ENCODE measurements at places on chromosomes 2 and 18.

DNA sequence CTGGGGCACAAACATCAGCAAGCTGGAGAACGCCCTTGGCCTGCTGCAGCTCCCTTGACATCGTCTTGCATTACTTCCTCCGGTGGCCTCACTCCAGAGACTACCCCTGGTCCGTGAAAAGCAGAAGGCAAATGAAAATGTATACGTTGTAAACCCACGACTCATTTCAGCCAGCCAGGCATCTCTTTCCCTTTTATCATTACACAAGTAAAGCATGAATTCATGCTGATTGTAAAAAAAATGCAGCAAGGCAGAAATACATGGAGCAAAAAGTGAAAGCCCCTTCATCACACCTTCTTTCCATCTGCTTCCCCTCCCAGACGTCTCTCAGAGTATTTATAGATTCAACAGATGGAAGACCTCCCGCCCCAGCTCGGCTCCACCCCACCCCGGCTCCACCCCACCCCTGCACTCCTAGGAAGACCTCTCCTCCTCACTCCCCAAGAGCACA, 41.6 kb upstream of the RALBP1 start:
- DNase-seq: no peak
- peaks cover 9% of the 10 kb centered on the region for H3K4me1 ChIP-seq
- no peaks in the 10 kb centered on the region for H3K36me3 ChIP-seq
- no peak overlapping the region for H3K4me3 ChIP-seq

DNA sequence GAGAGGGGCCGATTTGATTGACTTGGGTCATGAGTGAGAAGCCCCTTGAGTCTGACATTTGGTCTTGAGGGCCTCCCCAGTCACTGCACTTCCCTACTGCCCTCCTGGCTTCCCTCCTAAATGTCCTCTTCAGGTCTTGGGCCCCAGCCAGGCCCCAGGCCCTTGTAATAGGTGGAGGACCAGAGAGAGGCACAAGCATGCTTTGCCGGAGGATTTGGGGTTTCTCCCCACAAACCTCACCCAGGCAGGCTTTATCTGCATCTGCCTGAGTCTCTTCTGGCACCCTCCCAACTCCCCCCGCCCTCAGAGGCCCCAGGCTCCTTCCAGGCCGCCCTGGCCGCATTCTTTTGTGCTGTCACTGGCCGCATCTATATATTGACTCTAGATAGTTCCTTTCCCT, 270.7 kb downstream of the HAUS1 start:
- peaks cover 16% of the 10 kb centered on the region for H3K4me1 ChIP-seq
- no peak overlapping the region for H3K27ac ChIP-seq
- no peaks in the 10 kb centered on the region for H3K27me3 ChIP-seq
- H3K4me3 ChIP-seq: no peak overlapping the region
- H3K36me3 ChIP-seq: no peaks in the 10 kb centered on the region
- no peak for DNase-seq

- H3K36me3 ChIP-seq: peaks cover 51% of the 10 kb centered on the region
- H3K27me3 ChIP-seq: no peaks in the 10 kb centered on the region
- no peak for DNase-seq
- H3K4me3 ChIP-seq: no peak overlapping the region
- no peak overlapping the region for H3K27ac ChIP-seq
These were observed 80.2 kb upstream of the MCFD2 start for GRCh38 chr2:46995844-46996243.

- H3K4me1 ChIP-seq: no peaks in the 10 kb centered on the region
- no peak for DNase-seq
- H3K27me3 ChIP-seq: no peaks in the 10 kb centered on the region
These were observed 755.7 kb upstream of the SLC8A1 start for GRCh38 chr2:41207578-41207977.

DNA sequence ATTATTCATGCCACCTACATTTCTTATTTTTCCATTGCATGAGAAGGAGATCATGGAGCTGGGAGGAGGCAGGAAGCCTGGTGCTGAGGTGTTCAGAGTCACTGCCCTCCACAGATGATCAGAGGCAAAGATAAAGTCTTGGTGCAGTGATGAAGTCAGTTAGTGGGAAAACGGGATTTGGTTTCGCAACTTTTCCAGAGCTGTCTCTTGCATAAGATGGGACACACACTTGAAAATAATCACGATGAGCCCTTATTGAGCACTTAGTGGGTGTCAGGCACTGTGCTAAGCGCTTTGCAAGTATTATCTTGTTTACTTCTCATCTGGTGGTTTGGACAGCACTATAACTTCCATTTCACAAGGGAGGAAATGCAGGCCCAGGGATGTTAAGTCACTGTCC, 222.1 kb upstream of the SMAD2 start:
- H3K4me1 ChIP-seq: peaks cover 12% of the 10 kb centered on the region
- no peaks in the 10 kb centered on the region for H3K36me3 ChIP-seq
- no peaks in the 10 kb centered on the region for H3K27me3 ChIP-seq
- DNase-seq: no peak
- no peak overlapping the region for H3K4me3 ChIP-seq

DNA sequence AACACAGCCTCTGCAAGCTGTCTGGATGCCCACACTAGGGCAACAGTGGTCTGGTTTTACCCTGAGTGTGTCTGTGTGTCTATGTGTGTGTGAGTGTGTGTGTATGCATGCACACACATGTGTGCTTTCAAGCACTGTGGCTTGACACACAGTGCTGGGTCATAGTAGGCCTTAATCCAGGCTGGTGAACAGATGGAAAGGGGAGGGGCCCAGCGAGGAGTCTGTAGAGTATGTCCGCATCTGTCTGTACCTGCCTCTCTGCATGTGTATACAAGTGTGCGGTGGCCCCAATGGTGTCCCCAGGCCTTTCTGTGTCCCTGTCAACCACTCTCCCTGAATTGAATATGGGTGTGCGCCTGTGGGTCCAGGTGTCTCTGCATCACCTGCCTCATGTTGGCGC, 9.3 kb upstream of the KCNIP3 start:
- no peaks in the 10 kb centered on the region for H3K27me3 ChIP-seq
- no peak for DNase-seq
- H3K4me1 ChIP-seq: peaks cover 6% of the 10 kb centered on the region
- no peak overlapping the region for H3K4me3 ChIP-seq

- no peak for DNase-seq
- no peak overlapping the region for H3K4me3 ChIP-seq
- no peaks in the 10 kb centered on the region for H3K4me1 ChIP-seq
- no peaks in the 10 kb centered on the region for H3K36me3 ChIP-seq
- H3K27me3 ChIP-seq: no peaks in the 10 kb centered on the region
These were observed 101.6 kb upstream of the HNMT start for GRCh38 chr2:137862651-137863050.

- H3K36me3 ChIP-seq: no peaks in the 10 kb centered on the region
- no peak overlapping the region for H3K27ac ChIP-seq
- H3K27me3 ChIP-seq: no peaks in the 10 kb centered on the region
- no peak overlapping the region for H3K4me3 ChIP-seq
- DNase-seq: no peak
These were observed 17.9 kb downstream of the GKN1 start for GRCh38 chr2:68992341-68992740.

DNA sequence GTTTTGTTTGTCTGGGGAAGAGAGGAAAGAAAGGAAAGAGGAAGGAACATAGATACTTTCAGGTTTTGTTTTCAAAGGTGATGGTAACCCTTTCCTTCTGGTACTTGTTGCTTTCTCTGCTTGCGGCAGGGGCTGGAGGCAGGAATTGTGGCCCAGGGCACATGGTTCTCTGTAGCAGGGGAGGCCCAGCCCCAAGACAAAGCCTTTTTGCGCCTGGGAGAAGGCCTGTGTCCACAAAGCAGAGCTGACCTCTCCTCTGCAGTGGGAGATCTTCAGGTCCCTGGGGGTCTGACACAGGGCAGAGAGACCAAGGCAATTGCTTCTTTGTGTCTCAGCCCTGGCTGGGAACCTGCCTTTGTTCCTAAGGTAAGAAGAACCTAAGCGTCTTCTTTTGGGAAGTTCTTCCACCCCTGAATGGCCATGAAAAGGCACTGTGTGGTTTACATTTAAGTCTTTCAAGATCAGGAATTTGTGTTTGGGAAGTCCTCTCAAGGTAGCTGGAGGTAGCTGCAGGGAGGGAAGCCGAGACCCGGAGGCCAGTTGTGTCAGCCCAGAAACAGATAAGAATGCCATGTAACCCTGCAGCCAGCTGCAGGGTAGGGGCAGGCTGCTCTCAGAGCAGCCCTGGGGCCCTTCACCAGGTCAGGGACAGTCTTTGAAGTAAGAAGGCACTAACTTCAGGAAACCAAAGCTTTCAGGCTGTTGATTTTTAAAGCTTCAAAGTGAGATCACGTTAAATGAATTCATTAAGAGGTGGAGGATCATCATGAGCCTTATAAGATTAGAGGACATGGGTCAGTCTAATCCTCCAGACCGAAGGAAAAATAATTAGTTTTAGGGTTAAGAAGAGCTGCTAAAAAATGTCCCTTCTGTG, 119.3 kb downstream of the STPG4 start:
- H3K27me3 ChIP-seq: no peaks in the 10 kb centered on the region
- peaks cover 59% of the 10 kb centered on the region for H3K4me1 ChIP-seq
- no peak overlapping the region for H3K27ac ChIP-seq
- H3K4me3 ChIP-seq: no peak overlapping the region
- no peak for DNase-seq

DNA sequence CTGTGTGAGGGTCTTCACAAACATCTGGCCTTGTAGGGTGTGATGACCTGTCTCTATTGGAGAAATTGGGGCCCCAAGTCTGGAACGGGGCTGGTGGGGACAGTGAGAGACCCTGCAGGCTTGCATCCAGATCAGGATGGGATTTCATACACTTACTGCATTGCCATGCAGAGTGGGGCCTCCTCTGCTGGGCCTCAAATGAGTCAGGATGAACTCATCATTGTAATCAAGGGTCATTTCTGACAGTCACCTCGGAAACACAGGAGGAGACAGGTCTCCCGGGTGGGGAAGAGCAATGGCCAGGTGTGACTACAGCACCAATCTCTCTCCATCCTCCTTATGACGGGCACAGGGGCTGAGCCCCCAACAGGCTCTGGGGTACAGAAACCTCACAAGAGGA, 48.1 kb upstream of the GALR1 start:
- no peaks in the 10 kb centered on the region for H3K27me3 ChIP-seq
- no peak overlapping the region for H3K4me3 ChIP-seq
- H3K4me1 ChIP-seq: peaks cover 4% of the 10 kb centered on the region
- no peak for DNase-seq

DNA sequence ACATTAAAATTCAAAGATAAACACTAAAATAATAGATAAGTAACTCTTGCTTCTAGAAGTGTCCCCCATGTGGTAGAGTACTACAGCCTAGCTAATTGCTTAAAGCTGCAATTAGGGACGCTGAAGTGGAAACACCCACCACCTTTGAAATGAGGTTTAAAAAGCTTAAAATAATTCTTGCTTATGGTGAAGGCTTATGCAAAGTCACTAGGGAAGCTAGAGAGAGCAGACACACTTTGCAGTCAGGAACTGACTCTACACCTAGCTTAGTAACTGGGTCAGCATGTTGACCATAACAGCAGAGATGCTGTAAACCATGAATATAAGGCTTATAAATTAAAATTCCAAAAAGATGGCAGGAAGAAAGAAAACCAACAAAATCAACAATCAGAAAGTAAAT, 65.4 kb upstream of the DSG1 start:
- no peak overlapping the region for H3K4me3 ChIP-seq
- no peaks in the 10 kb centered on the region for H3K4me1 ChIP-seq
- no peaks in the 10 kb centered on the region for H3K27me3 ChIP-seq
- no peaks in the 10 kb centered on the region for H3K36me3 ChIP-seq

DNA sequence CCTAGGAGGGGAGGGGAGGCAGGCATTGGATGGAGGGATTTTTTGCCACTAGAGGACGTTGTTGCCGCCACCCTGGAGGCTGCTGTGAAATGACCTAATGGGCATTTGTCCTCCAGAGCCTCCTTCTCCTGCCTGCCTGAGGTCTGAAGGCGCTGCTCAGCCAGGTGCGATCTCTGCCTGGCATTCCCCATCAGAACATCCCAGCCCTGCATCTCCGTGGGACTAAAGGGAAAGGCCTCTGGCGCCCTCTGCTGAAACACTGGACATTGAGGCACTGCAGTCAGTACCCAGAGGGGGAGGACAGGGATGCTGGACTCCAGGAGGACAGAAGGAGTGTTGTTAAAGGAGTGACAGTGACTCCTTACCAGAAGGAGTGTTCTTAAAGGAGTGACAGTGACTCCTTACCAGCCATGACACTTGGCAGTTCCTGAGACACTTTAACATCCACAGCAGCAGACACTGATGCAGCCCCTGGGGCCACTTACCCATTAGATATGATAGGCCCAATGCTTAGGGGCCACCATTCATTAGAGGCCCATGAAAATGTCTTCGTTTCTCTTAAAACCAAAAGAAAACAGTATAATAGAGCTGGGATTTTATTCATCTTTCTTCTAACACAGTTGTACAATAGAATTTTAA, 17.0 kb downstream of the THNSL2 start:
- no peaks in the 10 kb centered on the region for H3K27me3 ChIP-seq

Data from spinal cord (tissue), 10 donors.